Lower leg skin (tissue), 4 donors: ENCODE measurements at places on chromosomes 6 and 20. TPM values are rescaled to one million over a fixed set of nuclear protein-coding genes. Genes with fewer than 3 reads are reported as not detected.

DNA sequence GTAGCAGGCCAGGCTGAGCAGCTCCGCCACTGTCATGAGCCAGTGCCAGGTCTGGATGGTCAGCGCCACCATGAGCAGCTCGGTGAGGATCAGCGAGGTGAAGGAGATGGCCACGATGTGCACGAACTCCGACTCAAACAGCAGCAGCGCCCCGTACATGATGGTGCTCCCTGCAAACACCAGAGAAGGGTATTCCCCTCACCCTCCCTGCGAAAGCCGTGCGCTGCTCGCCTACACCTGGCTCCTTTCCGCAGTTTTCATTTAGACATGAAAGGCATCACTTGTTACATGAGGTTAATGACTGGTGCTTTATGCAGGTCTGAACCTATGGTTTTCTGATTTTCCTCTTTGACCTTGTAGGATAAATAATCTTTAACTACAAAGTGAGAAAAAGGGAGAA, 62.3 kb upstream of the NFATC2 start:
- no peak for DNase-seq

DNA sequence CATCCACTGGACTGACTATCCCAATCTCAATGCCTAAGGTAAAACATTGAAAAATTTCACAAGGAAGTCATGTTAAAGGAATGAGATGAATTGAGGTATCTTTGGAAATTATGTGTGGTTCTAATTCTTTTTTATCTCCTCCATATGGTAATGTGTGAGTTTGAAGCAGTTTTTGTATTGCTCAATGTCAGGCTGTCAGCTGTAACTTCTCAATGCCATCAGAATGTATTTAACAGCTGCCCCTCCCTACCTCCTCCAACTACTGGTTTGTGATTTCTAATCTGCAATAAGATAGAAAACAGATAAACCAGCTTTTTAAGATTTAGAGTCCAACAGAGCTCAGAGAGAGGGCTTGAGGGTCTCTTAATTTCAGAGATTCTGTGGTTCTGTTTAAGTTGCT, 1005.8 kb upstream of the ADGRB3 start:
- DNase-seq, result no peak

DNA sequence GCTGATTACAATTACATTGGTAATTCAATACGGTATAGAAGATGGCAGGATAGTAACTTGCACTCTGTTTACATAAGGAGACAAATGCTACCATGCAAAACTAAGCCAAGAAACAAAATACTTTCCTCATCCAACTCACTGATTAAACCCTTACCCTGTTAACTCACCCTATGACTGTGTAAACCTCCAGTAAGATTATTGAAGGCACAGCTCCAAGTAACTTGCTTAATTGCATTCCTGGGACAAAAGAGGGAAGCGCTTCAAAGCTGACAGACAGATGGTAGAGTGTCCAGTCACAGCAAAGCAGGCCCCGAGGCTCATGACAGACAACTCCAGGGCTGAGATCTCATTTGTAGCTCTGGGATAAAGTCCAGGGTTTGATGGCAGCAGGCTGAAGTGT, 6.9 kb upstream of the KIF16B start:
- no peak for DNase-seq

DNA sequence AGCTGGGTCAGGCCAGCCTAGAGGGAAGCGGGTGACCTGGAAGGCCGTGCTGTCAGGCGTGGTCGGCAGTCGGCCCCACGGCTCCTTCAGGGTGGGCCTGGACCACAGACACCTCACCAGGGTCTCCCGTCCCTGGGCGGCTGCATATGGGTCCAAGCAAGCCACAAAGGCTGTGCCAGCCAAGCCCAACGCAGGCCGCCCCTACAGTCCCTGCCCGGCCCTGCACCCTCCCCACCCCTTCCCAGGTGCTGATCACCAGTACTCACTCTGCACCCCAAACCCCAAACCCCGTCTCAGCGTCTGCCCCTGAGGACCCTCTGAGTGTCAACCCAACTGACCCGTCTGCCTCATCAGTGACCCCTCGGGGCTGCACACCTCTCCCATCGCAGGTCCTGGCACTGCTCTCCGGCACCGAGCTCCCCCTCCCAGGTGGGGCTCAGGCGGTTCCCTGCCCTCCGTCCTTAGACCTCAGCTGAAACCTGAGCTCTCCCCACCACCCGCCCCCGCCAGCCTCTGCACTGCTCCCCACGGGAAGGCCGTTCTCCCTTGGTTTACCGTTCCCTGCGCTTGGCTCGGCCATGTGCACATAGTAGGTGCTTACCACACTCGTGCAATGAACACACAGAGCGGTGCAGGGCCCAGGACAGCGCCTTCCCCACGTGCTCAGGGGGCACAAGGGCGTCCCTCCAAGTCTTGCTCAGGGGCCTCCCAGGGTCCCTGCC, 1.5 kb upstream of the PPDPF start:
- no peak for DNase-seq

- no peak for DNase-seq
These were observed 29.8 kb upstream of the TPBG start for GRCh38 chr6:82333781-82334180.

GSTA2 gene
- total RNA-seq, result not detected

- no peak for DNase-seq
These were observed 46.2 kb downstream of the LRRN4 start for GRCh38 chr20:6007529-6008103.

VGLL2 gene
- total RNA-seq, result not detected

TMEM170B gene
- 0.84 TPM for total RNA-seq

- DNase-seq, result no peak
These were observed 8.6 kb upstream of the PFDN4 start for GRCh38 chr20:54199283-54199682.

MAN1A1 gene
- total RNA-seq, result 85.7 TPM

KCNK15 gene
- 3.5 TPM for total RNA-seq

- peak; percentile 78 for DNase-seq
These were observed 122.2 kb downstream of the ZDHHC14 start for GRCh38 chr6:157503018-157503747.

SMLR1 gene
- not detected for total RNA-seq

DNA sequence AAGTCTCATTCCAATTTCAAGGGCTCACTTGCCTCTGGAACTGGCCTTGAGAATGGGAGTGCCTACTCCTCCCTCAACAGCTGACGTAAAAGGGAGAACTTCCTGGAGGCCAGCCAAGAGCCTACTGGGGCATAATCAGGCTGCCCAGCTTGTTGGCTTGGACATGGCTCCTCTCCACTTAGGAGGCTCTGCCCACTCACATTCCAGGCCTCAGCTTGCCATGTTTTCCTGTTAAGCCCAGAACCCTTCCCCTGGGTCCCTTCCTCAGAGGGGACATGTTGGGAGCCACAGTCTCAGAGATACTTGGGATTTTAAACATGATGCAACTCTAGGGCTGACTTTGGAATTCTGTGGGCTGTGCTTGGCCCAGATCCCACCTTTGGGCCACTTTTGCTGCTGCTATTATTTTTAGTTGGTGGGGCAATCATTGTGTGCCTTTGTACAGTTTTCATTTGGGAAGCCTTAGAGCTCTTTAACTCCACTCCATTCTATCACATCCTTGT, 31.5 kb upstream of the ADTRP start:
- DNase-seq, result peak; percentile 94

GRCh38 chr6:1518855-1519254, 90.9 kb upstream of the FOXC1 start:
- DNase-seq, result no peak

- DNase-seq, result no peak
These were observed 87.0 kb downstream of the FHL5 start for GRCh38 chr6:96649926-96650325.

DNA sequence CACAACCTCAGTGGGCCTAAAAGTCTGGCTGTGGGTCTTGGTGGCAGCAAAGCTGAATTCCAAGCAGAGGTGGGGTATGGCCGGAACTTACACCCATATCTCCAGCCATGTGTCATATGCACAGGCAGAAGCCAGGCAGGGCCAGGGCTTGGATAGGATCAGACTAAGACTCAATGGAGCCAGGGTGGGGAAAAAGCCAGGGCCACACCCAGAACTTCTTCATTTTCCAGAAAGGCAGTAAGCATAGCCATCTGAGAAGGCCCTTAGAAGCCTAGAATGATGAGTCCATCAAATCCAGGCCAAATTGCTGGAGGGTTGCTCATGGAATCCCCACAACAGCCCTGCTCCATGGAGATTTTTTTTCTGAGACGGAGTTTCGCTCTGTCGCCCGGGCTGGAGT, 116.2 kb upstream of the SRSF6 start:
- DNase-seq, result no peak

DNA sequence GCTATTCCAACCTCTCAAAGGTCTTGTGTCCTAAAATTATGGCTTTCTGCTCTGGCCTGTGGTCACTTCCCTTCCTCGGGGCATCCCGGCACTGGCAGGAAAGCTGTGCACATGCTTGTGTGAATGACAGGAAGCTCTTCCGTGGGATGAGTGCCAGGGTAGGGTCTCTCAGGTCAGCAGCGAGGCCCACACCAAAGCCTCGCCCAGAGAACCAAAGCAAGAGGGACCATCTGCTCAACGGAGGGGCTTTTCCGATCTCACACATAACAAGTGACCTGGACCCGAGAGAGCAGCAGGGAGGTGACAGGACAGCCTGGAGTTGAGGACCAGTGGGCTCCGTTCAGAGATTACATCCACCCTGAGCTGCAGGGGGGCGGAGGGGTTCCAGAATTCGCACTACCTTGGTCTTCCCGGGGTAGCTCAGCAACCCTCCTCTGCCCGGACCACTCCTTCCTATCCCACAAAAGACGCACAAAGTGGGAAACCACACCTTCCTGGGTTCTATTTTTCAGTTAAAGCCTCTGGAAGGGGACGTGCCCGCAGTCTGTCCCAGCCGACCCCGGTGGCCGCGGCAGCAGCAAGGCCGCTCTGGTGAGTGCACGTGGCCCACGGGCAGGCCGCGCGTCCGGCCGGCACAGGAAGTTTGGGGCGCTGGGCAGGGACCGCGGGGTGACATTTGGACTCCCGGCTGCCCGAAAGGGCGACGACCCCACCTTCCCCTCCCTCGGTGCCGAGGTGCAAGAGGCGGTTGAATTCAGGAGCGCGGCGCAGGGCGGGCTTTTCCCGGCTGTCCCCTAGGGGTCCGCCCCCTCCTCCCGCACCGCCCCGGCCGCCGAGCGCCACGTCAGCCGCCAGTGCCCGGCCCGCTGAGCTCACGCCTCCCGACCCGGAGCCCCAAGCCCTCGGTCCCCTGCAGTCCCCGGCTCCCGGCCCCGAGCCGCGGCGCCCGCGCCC, 988 bp downstream of the TXNDC5 start:
- peak; percentile 89 for DNase-seq

C6orf132 gene
- total RNA-seq, result 106 TPM

- no peak for DNase-seq
These were observed 47.4 kb downstream of the CYP39A1 start for GRCh38 chr6:46605091-46605797.

C6orf120 gene
- total RNA-seq, result 24.1 TPM

HDDC2 gene
- 40.9 TPM for total RNA-seq

GRCh38 chr20:33400812-33401183, 521 bp downstream of the CDK5RAP1 start:
- DNase-seq, result no peak

BPIFB2 gene
- not detected for total RNA-seq

DNA sequence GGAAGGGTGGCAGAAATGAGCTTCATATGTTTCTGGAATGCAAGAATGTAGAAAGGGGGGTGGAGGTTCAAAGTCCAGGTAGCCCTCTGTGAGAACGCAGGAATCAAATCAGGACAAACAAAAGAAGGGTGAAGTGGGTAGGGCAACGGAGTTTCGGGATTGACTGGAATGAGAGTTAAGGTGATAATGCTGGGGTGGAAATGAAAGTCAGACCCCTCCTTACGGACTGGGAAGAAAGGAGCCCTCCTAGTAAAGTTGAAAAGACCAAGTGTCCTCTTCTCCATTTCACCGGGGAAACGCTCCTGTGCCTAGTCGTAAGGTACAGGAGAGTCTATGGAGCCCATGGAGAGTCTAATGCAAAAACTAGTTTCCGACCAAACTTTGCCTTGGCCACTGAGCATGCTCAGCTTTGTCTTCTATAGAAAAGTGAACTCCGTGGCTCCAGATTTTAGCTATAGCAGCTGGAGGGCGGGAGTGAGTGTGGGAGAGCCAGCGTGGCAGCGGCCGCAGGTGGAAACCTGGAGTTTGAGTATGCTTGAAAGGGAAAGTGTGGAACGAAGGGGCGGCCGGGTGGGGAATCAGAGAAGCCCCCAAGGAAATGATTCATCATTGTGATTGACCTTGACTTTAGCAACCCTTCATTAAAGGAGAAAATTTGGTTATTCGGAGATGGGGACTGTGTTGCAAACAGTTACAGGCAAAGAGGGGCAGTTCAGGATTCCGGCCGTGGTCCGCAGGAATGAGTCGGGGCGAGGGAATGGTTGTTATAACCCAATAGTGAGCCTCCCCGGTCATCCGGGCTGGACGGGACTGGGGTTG, 1.3 kb upstream of the LRRC1 start:
- no peak for DNase-seq

GRCh38 chr20:9244811-9245210, 175.9 kb downstream of the PLCB4 start:
- DNase-seq, result no peak

DNA sequence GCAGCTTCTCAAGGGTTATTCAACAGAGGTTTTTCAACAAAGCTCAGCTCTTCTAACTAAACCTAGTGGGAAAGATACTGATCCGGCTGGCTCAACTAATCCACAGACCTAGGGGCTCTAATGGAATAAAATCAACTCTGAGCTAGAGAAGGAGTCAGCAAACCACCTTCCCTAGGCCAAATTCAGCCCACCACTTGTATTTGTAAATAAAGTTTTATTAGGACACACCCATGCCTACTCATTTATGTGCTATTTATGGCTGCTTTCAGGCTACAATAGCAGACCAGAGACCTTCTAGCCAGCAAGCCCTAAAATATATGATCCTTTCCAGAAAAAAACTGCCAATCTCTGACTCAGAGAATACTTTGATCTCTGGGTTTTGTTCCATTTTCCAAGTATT, 6.0 kb upstream of the RAB22A start:
- no peak for DNase-seq

DNA sequence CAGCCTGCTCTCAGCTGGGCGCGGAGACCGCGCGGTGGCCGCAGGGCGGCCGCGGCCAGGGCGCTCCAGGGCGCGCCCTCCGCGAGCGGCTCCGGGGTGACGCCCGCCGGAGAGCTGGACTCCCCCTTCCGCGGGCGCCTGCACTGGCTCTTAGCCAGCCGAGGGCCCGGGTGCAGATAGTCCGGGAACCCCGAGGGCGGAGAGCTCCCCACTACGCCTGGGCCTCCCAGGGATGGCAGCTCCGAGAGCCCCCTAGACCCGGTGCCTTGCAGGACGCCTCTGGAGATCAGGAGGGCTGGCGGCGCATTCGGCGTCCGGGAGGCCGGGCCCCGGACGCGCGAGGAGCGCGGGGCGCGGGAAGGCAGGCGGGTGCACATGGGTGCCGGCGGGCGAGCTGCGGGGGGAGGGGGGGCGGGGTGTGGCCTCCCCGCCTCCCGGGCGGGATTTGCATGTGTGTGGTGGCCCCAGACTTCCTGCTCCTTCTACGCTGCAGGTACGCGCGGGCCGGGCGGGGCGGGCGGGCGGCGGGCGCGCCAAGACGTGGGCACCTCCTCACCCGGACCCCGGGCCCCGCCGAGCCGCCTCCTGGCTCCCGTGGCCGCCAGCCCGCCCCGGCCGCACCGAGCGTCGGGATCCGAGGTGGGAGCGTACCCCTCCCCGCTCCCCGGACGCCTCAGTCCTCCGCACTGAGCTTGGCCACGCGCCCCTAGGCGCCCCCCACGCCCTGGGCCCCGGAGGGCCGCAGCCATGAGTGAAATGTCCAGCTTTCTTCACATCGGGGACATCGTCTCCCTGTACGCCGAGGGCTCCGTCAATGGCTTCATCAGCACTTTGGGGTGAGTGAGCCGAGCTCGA, at the start of gene ITPR3:
TSS of gene ITPR3 (plus strand) at position 467 of the 855 bp plus-strand sequence. CDS start at position 748, 281 bp downstream.
- no peak for DNase-seq
